RPMI8226 (cell line): ENCODE measurements at places on chromosomes 4 and X.

DNA sequence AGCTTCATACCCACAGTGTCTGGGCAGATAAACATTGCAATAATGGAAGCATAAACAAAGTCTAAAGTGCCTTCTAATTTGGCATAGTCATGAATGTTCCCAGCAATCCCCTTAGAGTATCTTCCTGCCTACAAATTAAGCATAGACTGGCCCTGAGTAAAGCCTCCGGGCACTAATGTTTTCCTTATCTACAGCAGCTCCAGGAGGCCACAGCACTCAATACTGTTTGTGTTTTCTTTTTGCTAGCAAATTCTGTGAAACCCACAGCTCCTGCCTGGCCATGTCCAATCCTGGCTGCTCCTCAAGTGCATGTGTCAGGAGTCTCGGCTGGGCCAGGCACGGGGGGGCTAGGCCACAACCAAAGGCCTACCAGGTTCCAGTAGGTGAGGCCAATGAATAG is 102.7 kb upstream of the TBC1D9 start:
- no peak for DNase-seq

- no peak for DNase-seq
Observed at GRCh38 chrX:20015422-20015821, 24.6 kb upstream of the BCLAF3 start.

GRCh38 chrX:97039363-97040029 is 155.8 kb downstream of the RPA4 start:
- no peak for DNase-seq

GRCh38 chrX:19535476-19535875 is 20.2 kb upstream of the MAP3K15 start:
- DNase-seq = peak; percentile 33

DNA sequence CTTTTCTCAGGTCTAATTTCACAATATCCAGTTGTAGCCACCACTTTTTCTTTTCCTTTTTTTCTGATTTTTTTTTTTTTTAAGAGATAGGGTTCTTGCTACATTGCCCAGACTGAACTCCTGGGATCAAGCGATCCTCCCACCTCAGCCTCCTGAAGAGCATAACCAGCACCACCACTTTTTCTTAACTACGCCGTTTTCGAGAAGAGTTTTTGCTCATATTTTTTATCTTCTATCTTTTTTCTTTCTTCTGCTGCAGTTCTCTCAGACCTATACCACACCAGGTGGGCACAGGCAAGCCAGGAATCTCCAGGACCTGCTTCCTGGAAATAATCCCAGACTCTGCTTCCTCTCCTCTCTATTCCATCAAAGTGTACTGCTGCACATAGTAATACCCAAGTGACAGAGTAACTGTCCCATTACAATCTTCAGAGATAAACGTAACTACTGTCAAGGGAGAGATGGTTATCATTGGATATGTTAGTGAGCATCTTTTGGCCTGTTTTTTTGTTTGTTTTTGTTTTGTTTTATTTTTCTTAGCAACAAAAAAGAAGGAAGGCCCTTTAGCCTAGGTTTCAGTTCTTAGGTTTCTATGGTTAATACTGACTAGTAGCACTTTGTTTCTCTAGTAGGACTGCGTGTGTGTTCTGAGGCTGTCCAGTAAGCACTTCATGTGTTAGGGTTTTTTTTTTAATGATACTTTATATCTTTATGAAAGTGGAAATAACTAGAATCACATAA is 59.2 kb upstream of the TXK start:
- no peak for DNase-seq

DNA sequence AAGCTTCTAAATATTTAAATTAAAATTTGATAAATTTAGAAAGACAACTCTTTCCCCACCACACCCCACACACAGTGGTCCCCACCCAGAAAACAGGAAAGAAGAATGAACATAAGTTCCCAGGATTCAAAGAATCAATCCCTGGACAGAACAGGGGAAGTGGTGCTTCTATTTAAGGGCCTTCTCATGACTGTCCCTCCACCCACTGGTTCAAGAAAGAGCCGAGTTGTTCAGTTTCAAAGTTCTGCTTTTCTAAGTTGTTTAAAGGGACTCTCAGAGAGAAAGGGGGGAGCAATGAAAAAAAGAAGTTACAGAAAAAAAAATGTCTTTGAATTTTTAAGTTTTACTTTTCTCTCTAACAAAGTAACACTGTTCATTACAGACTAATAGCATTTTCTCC is 195.8 kb downstream of the PDGFC start:
- no peak for DNase-seq

GRCh38 chr4:57329279-57329678 is 219.1 kb upstream of the IGFBP7 start:
- no peak for DNase-seq

GRCh38 chr4:1910643-1911042 is 39.5 kb downstream of the NSD2 start:
- DNase-seq = peak; percentile 27

DNA sequence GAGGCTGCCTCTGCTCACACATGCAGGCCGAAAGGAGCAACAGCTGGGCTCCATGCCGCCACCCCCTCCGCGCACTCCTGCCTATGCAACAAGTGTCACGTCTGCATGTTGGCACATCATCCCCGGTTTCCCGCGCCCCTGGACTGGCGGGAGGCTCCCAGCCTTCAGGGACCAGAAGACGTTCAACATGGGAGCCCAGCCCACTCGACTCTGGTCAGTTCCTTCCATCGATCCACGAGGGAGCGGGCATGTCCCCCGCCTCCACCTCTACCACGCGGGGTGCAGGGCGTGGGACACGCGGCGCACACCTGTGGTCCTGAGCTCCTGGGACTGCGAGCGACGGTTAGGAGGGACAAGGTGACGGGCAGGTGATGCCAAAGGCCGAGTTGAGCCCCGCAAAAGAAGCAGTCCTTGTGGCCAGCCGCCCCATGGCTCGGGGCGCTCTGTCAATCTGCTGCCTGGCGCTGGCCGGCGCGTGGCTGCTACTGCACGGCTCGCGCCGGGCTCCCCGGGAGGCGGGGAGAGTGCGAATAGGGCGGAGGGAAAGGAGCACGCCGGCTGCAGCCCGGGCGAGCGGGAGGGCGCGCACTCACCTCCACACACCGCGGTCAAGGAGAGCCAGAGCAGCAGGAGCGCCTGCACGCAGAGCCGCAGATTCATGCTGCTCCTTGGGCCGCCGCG is 645 bp downstream of the APLN start:
- DNase-seq = peak; percentile 56

- DNase-seq = no peak
Observed at GRCh38 chr4:85268961-85269360, 206.0 kb upstream of the ARHGAP24 start.

DNA sequence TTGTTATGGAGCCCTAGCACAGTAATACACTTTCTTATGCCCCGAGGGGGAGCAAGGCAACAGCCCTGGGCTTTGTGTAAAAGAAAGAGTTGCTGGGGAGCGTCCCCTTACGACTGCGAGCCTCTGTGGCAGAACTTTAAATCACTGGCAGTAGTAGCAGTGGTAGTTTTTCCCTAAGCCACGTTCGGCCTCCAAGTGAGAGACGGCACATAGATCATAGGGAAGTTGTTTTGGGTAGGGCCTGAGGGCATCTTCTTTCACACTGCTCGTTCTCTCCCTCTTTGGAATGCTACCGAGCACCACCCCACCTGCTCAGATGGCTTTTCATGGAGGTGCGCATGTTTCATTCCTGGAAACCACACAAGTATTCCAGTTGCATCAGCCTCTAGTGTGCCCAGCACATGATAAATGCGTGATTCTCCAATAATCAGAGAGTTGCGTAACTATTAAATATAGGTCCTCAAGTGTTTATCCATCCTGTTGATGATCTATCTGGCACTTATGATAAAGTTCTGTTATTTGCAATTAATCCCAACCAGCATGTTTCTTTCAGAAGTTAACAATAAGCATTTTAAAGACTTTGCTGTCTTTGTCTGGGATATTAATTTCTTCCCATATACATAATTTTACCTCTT is 7.0 kb upstream of the SYNPO2 start:
- no peak for DNase-seq

- no peak for DNase-seq
Observed at GRCh38 chr4:168531305-168531704, 34.5 kb downstream of the PALLD start.

- no peak for DNase-seq
Observed at GRCh38 chrX:123818243-123818642, 41.6 kb upstream of the XIAP start.

- DNase-seq = no peak
Observed at GRCh38 chr4:189117426-189117825, 823.2 kb upstream of the FRG1 start.

- DNase-seq = no peak
Observed at GRCh38 chrX:22234380-22234779, 38.3 kb upstream of the CBLL2 start.

GRCh38 chrX:87702795-87703194 is 185.2 kb downstream of the KLHL4 start:
- no peak for DNase-seq

DNA sequence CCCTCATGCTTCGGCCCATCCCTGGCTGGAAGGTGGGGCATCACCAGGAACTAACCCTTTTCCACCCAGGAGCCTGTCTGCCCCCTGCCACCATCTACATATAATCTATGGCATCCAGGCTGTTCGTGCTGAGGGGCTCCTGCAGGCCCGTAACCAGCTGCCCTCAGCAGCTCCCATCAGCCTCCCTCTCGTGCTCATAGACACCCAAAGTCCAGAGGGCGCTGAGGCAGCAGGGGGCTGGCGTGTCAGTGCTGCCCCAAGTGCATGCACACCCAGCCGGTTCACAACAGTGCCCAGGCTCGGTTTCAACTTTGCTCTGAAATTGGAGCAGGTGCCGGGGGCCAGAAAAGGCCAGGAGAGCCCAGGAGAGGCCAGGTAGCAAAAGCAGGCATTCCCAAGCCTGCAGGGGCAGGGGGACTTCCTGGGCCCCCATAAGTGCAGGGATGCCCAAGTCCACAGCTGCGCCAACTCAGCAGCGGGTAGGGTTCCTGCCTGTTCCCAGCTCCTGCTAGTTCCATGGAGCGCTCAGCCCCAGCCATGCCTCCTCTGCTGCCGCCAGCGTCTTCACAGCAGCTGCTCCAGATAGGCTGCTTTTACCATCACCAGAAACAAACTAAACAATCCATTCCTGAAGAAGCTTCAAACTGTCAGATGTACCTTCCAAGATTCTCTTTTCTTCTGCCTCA is 558.2 kb upstream of the GNPDA2 start:
- no peak for DNase-seq

DNA sequence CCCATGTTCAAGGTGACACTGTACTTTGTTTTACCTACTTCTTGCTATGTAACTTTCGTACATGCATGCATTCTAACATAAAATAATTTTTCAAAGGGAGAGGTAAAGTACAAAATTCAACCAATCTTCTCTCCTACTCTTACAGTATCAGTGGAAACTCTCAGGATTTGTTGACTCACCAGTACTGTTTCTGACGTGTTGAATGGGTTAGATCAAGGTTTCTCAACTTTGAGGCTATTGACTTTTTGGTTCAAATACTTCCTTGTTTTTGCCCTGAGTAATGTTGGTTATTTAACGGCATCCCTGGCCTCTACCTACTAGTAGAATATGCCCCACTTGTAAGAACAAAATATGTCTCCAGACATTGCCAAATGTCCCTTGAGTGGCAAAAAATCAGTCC is 94.6 kb upstream of the SMAD1 start:
- no peak for DNase-seq

DNA sequence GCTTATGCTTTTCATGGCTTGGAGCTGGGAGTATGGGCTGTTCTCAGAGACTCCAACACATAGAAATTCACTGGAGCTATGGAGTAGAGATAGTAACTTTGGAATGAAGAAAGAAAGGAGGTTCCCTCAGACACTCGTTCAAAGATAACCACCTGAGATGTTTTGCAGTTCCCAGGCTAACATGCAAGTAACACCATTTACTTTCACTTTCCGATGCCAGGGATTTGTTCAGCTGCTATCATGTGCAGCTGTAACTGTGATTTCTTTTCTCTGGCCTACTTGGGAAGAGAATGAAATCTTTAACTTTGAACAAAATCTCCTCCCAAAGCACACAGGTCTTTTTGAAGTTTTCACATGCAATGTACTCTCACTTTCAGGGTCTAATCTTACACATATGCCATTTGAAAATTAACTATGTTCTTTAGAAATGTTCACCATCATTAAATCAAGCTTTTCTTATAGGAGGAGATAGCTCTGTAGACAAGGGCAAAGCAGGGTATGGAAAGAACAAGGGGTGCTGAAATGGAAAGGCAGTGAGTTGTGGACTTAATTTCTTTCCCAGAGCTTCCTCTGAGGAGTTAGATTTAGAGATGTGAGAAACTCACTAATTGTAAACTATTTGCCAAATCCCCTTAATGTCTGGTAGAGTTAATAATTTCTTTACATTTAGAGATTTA is 514.3 kb downstream of the PDHA2 start:
- DNase-seq = no peak

DNA sequence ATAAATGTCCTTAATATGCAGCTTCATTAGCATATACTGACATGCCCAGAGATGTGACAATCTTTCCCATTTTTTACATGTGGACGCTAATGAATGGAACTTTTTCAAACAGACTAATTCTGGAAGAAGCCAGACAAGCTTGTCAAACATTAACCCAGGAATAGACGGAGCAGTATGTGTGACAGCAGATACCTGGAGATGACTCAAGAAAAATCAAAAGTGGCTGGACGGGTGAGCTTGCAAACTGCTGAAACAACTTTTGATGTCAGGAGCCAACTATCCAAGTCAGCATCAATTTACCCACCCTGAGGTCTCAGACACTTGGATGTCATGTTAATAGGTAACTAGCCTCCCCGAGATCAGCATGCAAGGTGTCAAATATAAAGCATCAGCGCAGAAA is 183.0 kb downstream of the PACRGL start:
- no peak for DNase-seq

DNA sequence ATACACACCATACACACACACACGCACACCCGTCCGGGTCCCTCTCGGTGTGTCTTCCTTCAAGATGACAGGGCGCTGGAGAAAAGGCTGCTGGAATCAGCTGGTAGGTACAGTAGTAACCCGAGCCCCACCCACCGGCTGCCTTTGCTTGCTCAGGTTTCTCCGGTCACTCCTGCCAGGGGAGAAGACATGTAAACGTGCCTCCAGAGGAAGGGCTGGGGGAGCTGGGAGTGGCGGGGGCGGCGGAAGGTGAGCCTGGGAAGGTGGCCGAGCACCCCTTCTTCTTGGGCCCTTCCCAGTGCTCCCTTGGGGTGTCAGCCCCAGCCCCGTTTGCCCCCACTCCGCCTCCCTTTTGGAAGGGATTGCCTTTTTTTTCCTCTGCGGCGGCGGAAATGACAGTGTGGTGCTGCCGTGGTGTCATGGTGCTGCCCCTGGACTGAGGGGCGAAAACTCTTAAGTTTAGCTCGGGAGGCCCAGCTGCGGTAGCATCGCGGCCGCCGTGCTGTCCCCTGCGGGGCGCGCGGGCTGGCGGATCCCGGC is at the start of gene MID2:
TSS of gene MID2 (plus strand) at position 169 of the 540 bp plus-strand sequence. CDS start 561 bp downstream, outside the sequence.
- DNase-seq = peak; percentile 50

GRCh38 chr4:102578819-102579218 is 77.7 kb downstream of the NFKB1 start:
- DNase-seq = no peak
